Breast epithelium (tissue), 4 donors: ENCODE measurements at places on chromosomes 2 and 18. TPM values are rescaled to one million over a fixed set of nuclear protein-coding genes. Genes with fewer than 3 reads are reported as not detected.

DNA sequence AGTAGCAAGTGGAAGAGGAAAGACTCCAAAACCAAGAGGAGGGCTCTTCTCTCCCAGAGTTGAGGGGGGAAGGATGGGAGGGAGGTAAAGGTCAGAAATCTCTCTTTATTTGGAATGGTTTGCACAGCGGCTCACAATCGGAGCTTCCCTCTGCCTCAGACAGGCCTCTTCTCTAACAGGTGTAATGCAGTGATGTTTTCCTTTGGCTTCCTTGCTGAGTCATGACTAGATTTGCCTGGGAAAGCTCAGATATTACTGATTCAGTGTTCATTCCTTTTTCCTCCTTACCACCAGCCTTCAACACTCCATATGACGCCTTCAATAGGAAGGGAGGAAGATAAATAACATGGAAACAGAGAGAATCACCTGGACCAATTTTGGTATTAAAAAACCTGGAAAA, 136.6 kb downstream of the RNF152 start:
- no peaks in the 10 kb centered on the region for H3K27me3 ChIP-seq
- H3K36me3 ChIP-seq, result no peaks in the 10 kb centered on the region
- H3K27ac ChIP-seq, result no peak overlapping the region

Gene MPP4
- total RNA-seq, result 0.29 TPM

Gene FAHD2A
- total RNA-seq, result 50.1 TPM

Gene NPHP1
- 7.2 TPM for total RNA-seq
